ENCODE measurements at places on chromosomes 3 and 15.

DNA sequence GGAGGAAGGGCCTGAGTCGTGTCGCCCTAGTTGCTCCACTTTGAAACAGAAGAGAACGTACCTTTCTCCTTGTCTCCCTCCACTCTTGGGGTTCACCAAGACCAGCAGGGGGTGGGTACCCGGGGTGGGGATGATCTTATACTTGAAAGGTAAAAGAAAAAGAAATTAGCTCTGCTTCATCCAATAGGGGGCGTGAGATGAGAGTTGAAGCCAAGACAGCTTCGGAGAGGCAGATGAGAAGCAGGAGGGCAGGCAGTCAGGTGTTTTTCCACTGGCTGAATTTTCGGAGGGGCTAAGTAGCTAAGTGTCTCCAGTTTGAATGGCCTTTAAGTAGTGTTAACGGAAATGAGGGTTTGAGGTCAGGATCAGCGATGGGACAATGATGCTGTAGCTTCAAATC is 100.4 kb downstream of the DGKG start:
- no peak for DNase-seq

GRCh38 chr15:41125931-41126642 is 10.0 kb upstream of the INO80 start:
- no peak for DNase-seq

DNA sequence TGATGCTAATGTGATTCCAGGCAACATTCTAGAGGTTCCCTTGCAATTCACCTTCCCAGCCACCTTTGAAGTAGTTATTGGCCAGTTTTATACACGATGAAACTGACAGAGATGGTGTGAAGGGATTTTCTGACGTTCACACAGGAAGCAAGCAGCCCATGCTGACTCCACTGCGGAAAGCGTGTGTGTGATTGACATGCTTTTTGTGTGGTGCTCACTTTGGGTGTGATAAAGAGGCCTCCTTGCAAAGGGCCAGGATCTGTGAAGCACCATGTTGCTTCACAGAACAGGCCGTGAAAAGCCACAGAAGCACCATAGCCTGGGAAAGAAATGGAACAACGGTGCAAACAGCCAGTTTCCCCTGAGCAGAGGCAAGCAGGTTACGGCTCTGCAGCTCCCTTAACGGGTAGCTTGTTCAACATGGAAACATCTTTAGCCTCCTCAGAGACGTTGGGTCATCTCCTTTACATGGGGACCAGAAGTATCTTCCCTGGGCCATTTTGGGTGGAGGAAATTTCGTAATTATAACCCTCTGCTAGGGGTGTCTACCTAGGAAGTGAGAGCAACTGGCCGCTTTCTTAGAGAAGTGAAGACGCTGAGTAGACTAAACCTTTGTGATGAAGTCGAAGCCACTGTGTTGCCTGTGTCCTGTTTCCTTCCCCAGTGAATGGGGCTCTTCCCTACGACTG is 108.5 kb downstream of the APBA2 start:
- peak; percentile 19 for DNase-seq

DNA sequence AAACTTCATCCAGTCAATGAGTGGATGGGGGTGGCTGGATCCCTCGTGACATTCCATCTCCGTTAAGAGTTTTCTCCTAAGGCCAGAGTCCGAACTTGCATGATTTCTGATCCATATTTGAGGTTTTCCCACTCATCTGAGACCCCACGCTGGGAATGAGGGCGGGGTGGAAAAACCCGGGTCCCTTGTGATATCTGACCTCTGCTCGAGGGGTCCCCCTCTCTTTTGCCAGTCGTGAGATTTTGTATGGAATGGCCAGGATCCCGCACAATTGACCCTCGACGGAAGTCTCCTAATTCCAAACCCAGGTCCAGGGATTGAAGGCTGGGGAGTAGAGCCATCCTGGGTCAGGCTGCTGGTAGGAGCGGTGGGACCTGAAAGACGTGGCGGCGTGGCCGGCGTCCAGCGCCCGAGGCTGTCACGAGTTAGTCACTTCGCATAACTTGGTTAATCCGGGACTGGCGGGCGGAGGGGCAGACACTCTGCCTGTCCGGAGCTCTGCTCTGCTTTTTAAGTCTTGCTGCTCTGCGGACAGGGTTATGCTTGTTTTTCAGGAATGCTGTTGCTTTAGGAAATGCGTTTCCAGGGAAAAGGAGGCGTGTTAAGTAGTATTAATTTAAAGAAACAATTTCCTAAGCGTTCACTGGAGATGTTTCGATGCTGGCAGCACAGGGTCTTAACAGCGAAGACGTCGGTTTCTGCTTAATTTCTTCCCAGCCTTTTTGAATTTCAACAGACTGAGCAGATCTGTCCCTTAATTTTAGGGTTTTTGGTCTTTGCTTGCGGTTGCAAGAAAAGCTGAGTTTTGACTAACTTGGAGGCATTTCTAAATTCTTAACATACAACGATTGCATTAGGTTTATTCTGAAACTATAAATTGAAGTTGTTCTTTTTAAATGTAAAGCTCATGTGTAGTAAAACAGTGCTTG is 69.7 kb upstream of the LRRFIP2 start:
- DNase-seq: peak; percentile 37

DNA sequence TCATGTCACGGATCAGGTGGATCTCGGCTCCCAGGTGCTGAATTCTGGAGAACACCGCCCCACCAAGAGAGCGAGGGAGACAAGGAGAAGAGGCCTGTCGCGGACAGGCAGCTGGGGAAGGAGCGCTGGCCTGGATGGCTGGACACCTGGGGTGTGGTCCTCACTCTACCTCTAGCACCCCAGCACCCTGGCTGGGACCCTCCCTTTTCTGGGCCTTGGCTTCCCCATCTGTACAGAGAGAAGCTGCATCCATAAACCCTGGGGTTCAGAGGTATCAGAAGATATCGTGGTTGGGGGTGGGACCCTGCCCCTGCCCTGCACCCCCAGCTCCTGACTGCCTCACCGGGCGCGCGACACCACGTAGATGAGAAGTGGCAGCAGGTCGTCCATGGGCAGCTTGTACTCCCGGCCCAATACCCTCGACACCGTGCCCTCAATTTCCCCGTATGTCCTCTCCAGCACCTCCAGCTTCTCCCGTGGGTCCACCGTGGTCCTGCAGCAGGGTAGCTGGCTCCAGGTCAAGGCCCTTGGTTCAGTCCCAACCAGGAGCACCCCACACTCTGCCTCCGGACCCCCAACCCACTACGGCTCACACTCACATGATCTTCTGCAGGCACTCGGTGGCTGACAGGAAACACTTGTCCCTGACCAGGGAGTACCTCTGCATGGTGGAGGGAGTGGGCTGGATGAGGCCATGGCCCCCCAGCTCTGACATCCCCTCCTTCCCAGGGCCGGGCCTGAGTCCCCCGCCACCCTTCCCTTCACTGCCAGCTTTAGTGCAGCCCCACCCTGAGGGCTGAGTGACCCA is 21.7 kb downstream of the ALS2CL start:
- DNase-seq: no peak

DNA sequence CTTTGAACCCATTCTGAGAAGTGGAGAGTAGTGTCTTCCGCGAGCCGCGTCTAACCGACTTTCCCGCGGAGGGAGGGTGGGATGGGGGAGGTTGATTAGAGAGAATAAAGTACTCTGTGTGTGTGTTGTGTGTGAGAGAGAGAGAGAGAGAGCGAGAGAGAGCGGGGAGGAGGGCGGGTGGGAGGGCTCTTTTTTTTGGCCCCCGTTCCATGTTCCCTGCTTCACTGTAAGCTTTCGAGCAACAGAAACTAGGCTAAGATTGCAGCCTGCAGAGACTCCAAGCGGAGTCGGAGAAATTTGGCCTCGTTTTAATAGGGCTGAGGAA is 1.6 kb upstream of the MEIS2 start:
- DNase-seq: no peak

GRCh38 chr3:36025232-36025631 is 355.1 kb upstream of the STAC start:
- DNase-seq: no peak

DNA sequence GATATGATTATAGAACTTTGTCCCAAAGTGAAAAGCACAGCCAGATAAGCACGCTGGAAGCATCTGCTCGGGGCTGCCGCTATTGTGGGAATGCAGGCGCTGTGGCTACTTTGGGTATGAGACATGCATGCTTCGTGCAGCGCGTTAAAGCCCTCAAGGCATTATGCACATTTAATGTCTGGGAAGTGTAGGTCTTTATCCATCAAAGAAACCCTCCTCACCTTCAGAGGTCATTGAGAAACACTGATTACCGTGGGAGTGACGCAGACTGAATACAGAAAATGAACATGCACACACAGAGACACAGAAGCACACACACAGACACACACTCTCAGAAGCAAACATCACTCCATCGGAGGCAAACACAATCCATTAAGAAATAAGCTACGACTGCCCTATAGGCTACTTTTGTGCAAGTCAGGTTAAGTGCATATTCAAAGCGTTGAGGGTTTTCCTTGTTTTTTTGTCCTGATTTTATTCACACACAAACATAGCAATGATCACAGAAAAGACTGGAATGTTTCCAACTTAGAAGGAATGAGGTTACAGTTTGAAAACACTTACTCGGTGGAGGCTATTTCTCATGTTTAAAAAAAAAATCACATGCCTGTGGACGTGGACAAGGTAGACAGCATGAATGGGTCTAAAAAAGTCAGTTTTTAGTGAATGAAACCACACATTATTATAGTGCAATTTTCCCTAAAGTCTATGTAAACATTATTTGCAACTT is 68.5 kb downstream of the PLCH1 start:
- DNase-seq: no peak

GRCh38 chr3:127194601-127195187 is 1.8 kb downstream of the PRR23E start:
- DNase-seq: no peak

DNA sequence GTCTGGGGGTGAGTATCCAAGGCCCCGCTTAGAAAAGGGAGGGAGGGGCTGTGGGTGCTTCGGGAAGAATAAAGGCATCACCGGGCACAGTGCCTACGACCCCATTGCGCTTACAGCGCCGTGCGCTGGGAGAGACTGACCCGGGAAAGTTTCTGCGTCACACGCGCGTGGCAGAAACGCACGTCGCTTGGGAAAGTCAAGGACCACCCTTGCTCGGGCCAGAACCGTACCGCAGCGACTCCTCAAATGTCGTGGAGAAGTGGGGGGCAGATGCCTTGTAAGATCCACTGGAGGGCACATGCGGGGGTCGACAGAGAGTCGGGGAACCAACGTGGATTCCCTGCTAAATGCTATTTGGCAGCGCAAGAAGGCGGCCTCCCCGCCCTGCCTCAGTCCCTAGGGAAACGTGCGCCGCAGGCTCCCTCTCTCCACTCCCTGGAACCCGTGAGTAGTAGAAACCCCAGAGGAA is 2.4 kb downstream of the ADAMTS9 start:
- DNase-seq: no peak

DNA sequence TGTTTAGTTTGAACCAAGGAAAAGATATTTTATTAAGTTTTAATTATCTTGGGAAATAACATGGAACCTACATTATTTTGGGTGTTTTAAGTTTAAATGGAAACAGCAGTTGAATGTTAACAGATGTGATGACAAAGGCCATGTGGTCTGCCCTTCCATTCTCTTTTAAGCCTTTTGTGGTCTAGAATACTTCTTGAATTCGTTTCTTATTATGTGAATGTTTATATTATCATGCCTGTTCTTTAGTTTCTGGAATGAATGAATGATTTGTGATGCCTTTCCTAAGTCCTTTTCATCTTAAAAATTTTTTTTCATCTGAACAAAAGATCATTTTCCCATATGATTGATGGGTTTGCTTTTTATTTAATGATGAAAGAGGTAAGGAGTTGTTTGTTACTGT is 44.6 kb downstream of the SNRK start:
- no peak for DNase-seq

DNA sequence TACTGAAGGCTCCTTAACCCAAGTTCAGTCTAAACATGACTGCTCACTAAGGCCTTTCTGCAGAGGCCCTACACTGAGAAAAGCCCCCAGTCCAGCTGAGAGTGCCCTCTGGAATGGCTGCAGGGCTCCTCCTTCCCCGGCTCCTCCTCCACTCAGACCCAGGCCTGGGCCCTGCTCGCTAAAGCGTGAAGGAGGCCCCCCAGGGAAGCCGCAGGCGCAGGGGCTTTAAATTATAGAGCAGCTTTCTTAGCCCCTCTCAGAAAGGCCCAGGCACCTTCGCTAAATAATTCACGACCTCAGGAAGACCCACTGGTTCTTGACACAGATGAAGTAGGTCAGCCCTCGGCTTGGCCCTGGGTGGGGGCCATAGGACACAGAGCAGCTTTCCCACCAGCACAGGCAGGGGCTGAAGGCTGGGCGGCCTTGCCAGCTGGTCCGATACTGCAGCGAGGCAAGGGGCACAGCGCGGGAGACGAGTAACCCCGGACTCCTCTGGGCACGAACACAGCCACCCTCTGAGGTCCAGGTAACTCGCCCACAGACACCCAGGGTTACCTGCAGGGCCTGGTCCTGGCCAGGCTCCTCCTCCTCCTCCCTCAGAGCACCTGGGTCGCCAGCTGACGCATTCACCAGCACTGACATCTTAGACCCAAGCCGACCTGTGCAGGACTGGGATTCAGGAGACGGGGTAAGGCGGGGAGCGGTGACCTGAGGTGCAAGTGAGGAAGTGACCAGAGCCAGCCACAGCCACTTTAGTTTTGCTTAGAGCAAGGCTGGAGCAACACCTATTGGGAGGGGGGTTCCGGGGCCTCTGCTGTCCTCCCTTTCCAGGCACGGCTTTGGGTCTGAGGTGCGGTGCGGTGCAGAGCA is 36.9 kb downstream of the RBPMS2 start:
- DNase-seq: no peak

GRCh38 chr15:58738046-58738707 is 11.3 kb downstream of the ADAM10 start:
- no peak for DNase-seq

GRCh38 chr3:16430717-16431630 is 82.5 kb downstream of the RFTN1 start:
- DNase-seq: no peak

- DNase-seq: no peak
Observed at GRCh38 chr3:21481991-21482390, 269.0 kb downstream of the ZNF385D start.

DNA sequence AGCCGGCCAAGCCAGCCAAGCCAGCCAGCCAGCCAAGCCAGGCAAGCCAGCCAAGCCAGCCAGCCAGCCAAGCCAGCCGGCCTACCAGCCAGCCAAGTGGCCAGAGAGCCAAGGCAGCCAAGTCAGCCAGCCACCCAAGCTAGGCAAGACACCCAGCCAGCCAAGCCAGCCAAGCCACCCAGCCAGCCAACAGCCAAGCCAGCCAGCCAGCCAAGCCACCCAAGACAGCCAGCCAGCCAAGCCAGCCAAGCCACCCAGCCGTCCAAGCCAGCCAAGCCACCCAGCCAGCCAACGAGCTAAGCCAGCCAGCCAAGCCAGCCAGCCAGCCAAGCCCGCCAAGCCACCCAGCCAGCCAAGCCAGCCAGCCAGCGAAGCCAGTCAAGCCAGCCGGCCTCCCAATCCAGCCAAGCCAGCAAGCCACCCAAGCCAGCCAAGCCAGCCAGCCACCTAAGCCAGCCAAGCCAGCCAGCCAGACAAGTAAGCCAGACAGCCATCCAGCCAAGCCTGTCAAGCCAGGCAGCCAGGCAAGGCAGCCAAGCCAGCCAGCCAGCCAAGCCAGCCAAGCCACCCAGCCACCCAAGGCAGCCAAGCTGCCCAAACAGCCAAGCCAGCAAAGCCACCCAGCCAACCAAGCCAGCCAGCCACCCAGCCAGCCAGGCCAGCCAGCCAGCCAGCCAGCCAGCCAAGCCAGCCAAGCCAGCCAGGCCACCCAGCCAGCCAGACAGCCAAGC is 200.5 kb downstream of the GOLGA6L6 start:
- DNase-seq: no peak

GRCh38 chr3:103609472-103609871 is 1174.7 kb downstream of the ZPLD1 start:
- no peak for DNase-seq

Measured in stimulated activated CD4-positive, alpha-beta T cell treated with anti-CD3 and anti-CD28 coated beads, Interleukin-2, amount 100 ng/mL, for 48 hours (primary cell).